ENCODE measurements at places on chromosomes 5 and 9. TPM values are rescaled to one million over a fixed set of nuclear protein-coding genes. Genes with fewer than 3 reads are reported as not detected.

GRCh38 chr9:68741234-68741633 is 36.2 kb downstream of the PIP5K1B start:
- no peaks in the 10 kb centered on the region for H3K27me3 ChIP-seq
- H3K27ac ChIP-seq: no peak overlapping the region
- DNase-seq: no peak
- H3K36me3 ChIP-seq: no peaks in the 10 kb centered on the region
- H3K4me3 ChIP-seq: no peak overlapping the region
- peaks cover 18% of the 10 kb centered on the region for H3K4me1 ChIP-seq

The PCDHA8 gene
- 4.6 TPM for total RNA-seq

The LCN9 gene
- total RNA-seq: not detected

- no peaks in the 10 kb centered on the region for H3K27me3 ChIP-seq
- H3K4me1 ChIP-seq: peaks cover 22% of the 10 kb centered on the region
- H3K27ac ChIP-seq: peak overlapping the region; percentile 36
These were observed 586 bp upstream of the PDZD2 start for GRCh38 chr5:31638345-31638744.

The SUSD3 gene
- 3.6 TPM for total RNA-seq

The RORB gene
- total RNA-seq: 1.3 TPM
